ENCODE measurements at places on chromosomes 1 and 21. TPM values are rescaled to one million over a fixed set of nuclear protein-coding genes. Genes with fewer than 3 reads are reported as not detected.

DNA sequence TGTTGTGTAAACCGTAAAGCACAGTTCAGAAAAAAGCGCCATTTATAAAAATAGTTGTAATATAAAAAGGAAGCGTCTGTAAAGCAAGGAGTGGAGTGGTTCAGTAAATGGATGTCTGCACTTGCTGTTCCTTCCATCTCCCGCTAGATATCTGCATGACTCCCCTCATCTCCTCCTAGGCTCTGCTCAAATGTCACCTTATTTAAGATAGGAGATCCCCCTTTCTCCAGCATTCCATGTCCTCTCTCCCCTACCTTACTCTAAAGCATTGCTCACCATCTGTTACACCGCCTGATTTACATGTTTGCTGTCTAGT is 745 bp downstream of the MUL1 start:
- no peaks in the 10 kb centered on the region for H3K27me3 ChIP-seq
- peaks cover 2% of the 10 kb centered on the region for H3K36me3 ChIP-seq
- H3K4me1 ChIP-seq, result peaks cover 31% of the 10 kb centered on the region
- peak overlapping the region; percentile 94 for H3K27ac ChIP-seq

- DNase-seq, result no peak
- peaks cover 3% of the 10 kb centered on the region for H3K36me3 ChIP-seq
- H3K4me1 ChIP-seq, result peaks cover 10% of the 10 kb centered on the region
These were observed 21.2 kb upstream of the APOBEC4 start for GRCh38 chr1:183674339-183674738.

GRCh38 chr1:212269306-212269705 is 15.9 kb upstream of the PPP2R5A start:
- H3K4me3 ChIP-seq, result no peak overlapping the region
- peaks cover 1% of the 10 kb centered on the region for H3K36me3 ChIP-seq
- peaks cover 11% of the 10 kb centered on the region for H3K4me1 ChIP-seq
- peaks cover 19% of the 10 kb centered on the region for H3K27me3 ChIP-seq
- no peak for DNase-seq
- H3K27ac ChIP-seq, result no peak overlapping the region

Gene PLPP3
- 157 TPM for total RNA-seq

DNA sequence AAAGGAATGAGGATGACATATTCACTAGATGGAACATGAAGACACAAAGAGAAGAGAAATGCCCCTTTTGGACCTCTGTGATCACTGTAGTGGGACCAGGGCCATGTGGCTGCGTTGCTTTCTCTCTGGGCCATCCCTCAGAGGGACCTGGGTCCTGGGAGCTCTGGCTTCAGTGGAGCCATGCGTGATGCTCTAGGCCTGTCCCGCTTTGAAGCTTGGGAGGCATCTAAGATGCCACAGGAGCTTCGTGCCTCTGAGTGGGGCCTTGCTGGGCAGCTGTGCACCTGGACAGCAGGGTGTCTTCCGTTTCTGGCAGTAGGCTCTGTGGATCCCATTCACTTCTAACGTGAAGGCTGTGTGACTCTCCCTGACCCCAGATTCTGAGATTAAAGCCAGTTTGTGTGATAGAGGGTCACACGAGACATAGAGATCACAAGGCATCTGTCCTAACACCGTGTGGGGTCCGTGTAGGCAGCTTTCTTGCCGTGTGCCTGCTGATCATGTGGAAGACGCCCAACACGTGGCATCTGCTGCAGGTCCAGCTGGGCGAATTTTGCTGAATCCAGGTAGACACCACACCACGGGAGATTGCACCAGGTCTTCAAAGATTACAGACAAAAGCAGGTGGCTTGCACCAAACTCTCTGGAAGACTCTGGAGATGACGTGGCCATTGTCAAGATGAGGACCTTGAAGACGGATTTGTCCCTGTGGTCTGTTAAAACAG is 17.2 kb upstream of the PRSS38 start:
- peak; percentile 63 for DNase-seq
- peaks cover 56% of the 10 kb centered on the region for H3K27me3 ChIP-seq
- H3K27ac ChIP-seq, result no peak overlapping the region
- H3K36me3 ChIP-seq, result peaks cover 1% of the 10 kb centered on the region
- no peak overlapping the region for H3K4me3 ChIP-seq

DNA sequence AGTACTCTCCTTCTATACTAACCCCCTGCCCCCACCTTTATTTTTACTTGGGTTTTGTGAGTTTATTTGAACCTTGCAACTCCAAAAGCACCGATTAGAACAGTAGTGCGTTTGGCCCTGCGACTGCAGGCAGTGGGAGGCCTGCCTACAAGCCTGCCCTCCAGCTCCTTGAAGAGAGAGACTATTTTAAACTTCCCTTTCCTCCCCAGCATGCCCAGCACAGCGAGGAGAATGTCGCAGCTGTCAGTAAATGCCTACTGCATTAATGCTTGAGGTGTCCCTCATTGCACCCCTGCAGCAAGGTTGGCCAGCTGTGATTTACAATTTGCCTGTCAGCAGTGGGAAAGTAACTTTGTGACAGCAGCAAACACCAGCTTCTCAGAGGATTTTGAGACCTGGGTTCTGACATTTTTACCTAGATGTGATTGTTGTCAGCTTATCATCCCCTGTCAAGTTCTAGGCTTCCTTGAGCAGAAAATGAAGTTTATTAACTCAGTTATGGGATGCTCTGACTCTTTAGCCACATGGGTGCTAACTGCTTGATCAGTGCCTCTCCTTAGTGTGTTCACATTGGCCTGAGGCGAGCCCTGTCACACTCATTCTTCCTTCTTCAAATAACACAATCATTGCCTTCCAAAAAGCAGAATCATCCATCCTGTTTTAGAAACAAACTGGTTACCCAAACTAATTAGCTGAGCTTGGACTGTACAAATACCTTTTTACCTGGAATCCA is 170.6 kb downstream of the PDE4B start:
- H3K4me3 ChIP-seq, result no peak overlapping the region
- peaks cover 8% of the 10 kb centered on the region for H3K4me1 ChIP-seq
- no peak for DNase-seq
- no peaks in the 10 kb centered on the region for H3K36me3 ChIP-seq
- peaks cover 2% of the 10 kb centered on the region for H3K27me3 ChIP-seq

DNA sequence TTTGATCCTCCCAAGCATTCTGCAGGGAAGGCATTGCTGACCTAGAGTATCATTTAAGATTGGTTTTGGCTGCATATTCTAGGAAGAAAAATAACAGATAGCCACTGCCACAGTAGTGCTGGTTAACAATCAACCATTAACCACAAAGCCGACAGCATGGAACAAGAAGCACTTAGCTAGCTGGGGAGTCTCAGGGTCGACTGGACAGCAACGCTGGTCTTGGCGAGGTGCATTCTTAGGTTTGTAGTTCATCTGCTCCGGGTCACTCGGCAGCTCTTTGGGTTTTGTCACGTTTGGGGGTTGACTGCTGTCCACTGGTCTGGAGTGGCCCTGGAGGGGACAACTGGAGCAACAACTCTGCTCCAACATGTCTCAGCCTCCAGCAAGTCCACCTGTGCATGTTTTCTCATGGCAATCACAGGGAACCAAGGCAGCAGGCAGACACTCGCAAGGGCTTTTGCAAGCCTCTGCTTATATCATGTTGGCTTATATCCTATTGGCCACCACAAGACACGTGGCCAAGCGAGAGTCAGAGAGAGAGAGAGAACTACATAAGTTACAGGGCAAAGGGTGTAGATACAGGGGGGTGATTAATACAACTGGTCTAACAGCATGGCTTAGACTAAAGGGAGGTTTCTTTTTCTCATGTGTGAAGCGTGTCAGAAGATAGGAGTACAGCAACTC is 99.5 kb downstream of the LACTBL1 start:
- H3K36me3 ChIP-seq, result peaks cover 8% of the 10 kb centered on the region
- peaks cover 11% of the 10 kb centered on the region for H3K4me1 ChIP-seq
- no peaks in the 10 kb centered on the region for H3K27me3 ChIP-seq
- H3K27ac ChIP-seq, result no peak overlapping the region
- DNase-seq, result no peak

Gene FCRL1
- total RNA-seq, result not detected

DNA sequence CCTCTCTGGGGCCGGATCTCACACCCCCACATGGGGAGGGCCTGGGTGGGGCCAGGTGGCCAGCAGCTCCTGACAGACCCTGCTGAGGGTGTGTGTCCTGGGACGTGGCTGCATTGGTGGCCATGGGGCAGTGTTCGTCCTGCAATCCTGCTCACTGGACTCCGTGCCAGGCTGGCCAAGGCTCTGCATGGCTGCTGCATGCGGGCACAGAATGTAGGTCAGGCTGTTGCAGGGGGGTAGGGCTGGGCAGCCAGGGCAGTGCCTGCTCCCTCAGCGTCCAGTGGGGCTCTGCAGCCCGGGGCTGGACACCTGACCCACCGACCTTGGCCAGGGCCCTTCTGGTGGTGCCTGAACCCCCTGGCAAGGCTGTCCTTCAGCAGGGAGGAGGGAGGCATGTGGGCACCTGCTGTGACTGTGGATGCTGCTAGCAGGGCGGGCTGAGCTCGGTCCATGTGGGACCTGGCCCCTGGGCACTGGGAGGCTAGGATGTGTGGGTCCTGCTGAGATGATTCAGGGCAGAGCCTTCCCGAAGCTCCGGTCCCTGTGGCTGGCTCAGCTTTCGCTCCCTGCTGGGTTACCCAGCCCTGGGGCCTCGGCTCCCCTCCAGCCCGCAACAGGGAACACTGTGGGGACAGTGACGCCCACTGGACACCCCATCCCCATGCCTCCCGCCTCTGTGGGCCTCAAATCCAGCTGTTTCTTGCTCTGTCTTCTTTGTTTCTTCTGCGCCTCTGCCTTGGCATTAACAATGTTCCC is 14.9 kb upstream of the PLCH2 start:
- H3K27me3 ChIP-seq, result no peaks in the 10 kb centered on the region
- no peak for DNase-seq
- H3K27ac ChIP-seq, result no peak overlapping the region
- no peak overlapping the region for H3K4me3 ChIP-seq
- peaks cover 23% of the 10 kb centered on the region for H3K4me1 ChIP-seq
- no peaks in the 10 kb centered on the region for H3K36me3 ChIP-seq

GRCh38 chr1:168004531-168004930 is 67.7 kb upstream of the MPC2 start:
- H3K27me3 ChIP-seq, result no peaks in the 10 kb centered on the region
- H3K4me3 ChIP-seq, result no peak overlapping the region
- DNase-seq, result no peak
- H3K4me1 ChIP-seq, result peaks cover 2% of the 10 kb centered on the region
